ENCODE measurements at places on chromosomes 4 and X.

GRCh38 chr4:165680821-165681220, 192.2 kb upstream of the TLL1 start:
- no peak for DNase-seq

- DNase-seq, result no peak
Measured at GRCh38 chr4:3122081-3122563, 47.6 kb downstream of the HTT start.

DNA sequence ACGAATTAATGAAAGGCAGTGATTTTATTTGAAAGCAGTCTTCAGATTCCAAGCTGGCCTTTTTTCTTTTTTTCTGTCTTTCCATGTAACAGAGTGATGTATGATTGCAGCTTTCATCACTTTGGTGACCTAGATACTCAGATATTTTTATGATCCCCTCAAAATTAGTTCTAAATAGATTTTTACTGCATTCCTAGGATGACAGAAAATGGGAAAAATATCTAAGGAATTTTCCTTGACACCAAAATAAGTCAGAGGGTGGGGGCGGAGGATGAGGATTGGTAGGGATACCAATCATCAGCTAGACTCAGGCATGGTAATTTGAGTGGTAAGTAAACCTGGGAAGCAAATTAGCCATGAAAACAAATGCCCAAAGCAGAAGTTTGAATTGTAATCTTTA, 11.9 kb upstream of the HMGB2 start:
- no peak for DNase-seq

- peak; percentile 60 for DNase-seq
Measured at GRCh38 chr4:138114434-138114833, 127.7 kb downstream of the SLC7A11 start.

- DNase-seq, result no peak
Measured at GRCh38 chr4:184843984-184844554, 18.3 kb upstream of the ACSL1 start.

DNA sequence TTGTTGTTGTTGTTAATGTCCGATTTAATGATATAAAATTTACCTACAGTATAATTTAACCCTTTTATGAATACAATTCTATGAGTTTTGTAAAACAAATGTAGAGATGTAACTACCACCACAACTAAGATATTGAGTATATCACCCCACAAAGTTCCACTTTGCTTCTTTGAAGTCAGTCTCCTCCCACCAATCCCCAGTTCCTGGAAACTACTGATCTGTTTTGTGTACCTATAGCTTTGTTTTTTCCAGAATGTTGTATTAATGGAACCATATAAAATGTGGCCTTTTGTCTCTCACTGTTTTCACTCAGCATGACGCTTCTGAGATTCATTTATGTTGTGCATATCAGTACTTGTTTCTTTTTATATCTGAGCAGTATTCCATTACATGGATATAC, 52.3 kb upstream of the FAM9C start:
- no peak for DNase-seq

- DNase-seq, result no peak
Measured at GRCh38 chr4:106305435-106306055, 10.5 kb downstream of the TBCK start.

Data from germinal center (tissue), 1 donor.